ENCODE measurements at places on chromosomes 6 and 20. TPM values are rescaled to one million over a fixed set of nuclear protein-coding genes. Genes with fewer than 3 reads are reported as not detected.

Gene FAM83B
- 0.12 TPM for total RNA-seq

DNA sequence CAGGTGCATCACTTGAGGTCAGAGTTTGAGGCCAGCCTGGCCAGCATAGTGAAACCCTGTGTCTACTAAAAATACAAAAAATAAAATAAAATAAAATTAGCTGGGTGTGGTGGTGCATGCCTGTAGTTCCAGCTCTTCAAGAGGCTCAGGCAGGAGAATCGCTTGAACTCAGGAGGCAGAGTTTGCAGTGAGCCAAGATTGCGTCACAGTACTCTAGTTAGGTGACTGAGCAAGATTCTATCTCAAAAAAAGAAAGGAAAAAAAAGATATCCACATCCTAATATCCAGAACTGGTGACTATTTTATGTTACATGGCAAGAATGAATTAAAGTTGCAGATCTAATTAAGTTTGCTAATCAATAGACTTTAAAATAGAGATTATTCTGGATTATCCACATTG, 32.5 kb downstream of the SCGN start:
- H3K27me3 ChIP-seq = no peaks in the 10 kb centered on the region
- H3K4me1 ChIP-seq = no peaks in the 10 kb centered on the region
- no peak for DNase-seq
- H3K4me3 ChIP-seq = no peak overlapping the region

GRCh38 chr6:121573481-121573880, 138.0 kb downstream of the GJA1 start:
- H3K27ac ChIP-seq = no peak overlapping the region
- H3K4me3 ChIP-seq = no peak overlapping the region
- DNase-seq = no peak
- no peaks in the 10 kb centered on the region for H3K27me3 ChIP-seq
- peaks cover 7% of the 10 kb centered on the region for H3K4me1 ChIP-seq

DNA sequence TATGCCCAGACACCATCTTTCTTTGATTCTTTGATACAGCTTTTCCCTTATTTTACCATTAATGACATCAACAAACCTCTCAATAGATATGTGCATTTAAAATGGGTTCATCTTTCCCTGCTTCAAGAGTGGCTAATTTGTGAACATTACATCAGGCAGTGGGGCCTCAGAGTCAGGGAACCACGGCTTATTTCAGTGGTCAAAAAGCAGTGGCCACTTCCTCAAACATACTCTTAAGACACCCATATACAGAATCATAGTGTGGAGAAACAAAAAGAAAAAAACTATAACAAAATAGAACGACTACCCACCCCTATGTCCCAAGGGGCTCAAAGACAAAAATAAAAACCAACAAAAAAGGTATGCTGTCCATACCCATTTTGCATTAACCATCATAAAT, 12.9 kb downstream of the SALL4 start:
- H3K27me3 ChIP-seq = no peaks in the 10 kb centered on the region
- no peaks in the 10 kb centered on the region for H3K4me1 ChIP-seq
- no peak overlapping the region for H3K27ac ChIP-seq
- no peak overlapping the region for H3K4me3 ChIP-seq
- H3K36me3 ChIP-seq = no peaks in the 10 kb centered on the region

DNA sequence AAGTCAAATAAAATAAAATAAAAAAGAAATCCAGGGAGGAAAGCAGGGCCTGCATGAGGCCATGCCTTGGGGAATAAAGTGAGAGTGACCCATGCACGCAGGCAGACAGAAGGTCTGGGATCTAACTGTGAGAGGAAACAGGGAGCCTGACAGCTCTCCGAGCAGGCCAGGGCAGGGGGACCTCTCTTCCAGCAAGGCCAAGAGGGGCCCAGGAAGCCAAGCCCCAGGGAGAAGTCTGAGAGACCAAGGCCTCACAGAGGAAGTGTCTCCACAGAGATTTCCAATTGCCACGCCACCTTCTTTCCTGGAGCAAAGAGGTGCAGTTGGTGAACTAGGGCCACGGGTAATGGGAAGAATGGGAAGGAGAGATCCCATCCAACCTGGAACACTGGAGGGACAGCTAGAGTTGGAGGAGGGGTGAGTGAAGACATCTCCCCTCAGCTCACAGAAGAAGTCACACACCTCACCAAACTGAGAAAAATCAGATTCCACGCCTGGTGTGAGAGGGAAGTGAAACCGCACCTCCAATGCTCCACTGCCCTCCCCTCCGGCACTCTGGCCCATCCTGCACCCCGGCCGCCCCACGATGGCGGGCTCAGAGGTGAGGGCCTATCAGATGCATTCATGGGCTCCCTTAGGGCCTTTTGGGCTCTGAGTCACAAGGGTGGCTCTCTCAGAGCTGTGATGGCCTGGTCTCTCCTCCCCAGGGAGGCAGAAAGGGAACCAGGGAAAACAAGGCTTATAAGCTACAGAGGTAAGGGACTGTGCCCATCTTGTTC, 25.1 kb upstream of the TAF8 start:
- no peak for DNase-seq
- no peaks in the 10 kb centered on the region for H3K27me3 ChIP-seq
- H3K36me3 ChIP-seq = peaks cover 24% of the 10 kb centered on the region
- H3K4me1 ChIP-seq = peaks cover 72% of the 10 kb centered on the region
- H3K27ac ChIP-seq = no peak overlapping the region
